AG09319 (cell line): ENCODE measurements at places on chromosomes 4 and X.

DNA sequence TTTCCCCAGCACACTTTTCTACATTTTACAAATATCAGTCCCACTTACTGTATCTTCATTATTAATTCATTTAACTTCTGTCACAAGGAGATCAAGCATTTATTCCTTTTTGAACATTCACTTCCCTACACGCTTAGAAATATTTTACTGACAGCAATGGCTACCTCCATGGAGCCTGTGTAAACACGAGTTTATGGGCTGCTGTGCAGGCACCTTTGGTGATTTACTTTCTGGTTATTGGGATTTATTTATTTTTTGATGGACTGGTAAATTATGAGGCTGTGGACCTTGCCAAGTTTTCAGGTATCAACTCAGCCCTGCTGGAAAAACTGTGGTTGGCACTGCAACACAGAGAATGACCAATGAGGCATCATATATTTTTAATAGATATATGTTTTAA lies 45.4 kb upstream of the PAQR3 start:
- no peak for DNase-seq

DNA sequence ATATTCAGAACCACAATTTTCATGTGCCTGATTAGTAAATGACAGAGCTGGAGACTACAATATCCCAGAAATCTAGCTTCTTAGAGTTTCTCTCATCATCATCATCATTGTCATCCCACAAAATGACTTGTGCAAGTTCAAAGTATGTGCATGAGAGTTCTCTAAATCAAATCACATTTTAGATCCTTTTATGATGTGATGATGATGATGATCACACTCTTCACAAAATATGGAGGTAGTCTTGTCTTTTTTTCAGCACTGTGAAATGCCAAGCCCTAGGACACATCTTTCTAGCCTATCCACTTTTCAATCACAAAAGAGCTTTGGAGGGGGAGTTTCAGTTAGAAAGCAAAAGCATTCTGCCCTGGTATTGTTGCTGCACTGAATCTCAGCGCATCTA lies 7.4 kb downstream of the MBNL3 start:
- no peak for DNase-seq

DNA sequence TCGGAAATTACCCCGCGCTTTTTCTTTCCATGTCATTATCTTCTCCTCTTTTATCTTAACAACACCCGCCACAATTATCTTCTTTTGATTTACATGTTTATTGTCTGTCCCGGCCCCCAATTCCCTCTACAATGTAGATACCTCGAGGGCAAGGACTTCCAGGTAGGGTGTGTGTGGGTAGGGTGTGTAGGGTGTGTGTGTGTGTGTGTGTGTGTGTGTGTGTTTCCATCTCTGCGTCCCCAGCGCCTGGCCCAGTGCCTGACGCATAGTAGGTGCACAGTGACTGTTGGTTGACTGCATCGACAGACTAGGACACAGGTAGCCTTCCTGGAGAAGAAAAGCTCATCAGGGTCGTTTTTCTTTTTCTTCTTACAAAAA lies 103.1 kb downstream of the UCHL1 start:
- DNase-seq: no peak

DNA sequence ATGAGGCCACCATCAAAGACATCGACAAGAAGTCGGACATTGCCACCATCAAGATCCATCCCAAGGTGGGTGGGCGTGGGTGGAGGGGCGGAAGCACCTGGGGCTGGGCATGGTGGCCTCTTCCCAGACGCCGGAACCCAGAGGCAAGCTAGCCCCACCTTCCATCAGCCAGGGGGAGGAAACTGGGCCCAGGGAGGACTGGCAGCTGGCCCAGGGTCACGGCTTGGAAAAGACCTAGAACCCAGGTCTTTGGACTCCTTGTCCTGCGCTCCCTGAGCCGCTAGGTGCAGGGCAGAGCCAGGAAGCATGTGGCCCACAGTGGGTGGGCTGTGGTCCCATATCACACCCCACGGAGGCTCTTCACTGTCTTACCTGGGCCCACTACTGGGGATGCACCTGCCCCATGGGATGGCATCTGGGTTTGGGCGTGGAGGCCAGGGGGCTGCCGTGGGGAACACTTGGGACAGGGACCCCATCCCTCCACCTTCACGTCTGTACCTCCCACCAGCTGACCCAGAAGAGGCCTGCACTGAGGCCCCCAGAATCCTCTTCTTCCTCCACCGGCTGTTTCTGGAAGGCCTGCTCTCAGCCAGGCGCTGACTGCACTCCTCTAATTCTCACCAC lies 17.3 kb downstream of the HTRA3 start:
- DNase-seq: no peak

DNA sequence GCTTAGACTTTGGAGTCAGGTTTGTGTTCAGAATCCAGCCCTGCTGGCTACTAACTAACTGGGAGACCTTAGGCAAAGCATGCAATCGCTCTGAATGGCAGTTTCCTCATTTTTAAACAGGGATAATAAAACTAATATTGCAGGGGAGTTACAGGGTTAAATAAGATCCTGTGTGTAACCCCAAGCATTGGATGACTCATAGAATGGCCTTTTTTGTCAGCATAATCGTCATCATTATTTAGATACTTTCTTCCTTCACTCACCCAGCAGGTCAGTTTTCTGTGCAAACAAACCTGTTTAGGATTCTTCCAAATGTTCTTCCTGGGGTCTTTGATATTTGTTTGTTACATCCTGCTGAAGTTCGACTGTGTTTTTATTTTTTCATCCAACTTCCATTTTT lies 208.2 kb downstream of the EVC2 start:
- no peak for DNase-seq

GRCh38 chr4:71526637-71527406 lies 188.0 kb downstream of the SLC4A4 start:
- DNase-seq: no peak

DNA sequence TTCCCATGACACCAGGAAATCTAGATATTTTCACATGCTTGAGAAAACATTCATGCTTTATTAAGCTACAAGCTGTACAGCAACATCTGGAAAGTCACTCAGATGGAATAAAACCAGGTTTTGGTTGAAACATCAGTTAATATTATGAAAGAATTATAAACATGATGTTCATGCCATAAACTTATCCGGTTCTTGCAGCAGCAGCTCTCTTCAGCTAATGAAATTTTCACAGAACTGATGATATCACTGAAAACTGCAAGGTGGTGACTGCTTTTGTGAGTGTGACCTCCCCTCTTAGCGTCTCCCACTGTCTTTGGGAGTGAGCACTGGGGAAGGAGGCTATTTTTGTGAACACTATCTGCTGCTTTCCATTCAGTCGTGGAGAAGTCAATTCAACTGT lies 56.9 kb downstream of the ARHGAP10 start:
- DNase-seq: peak; percentile 28

DNA sequence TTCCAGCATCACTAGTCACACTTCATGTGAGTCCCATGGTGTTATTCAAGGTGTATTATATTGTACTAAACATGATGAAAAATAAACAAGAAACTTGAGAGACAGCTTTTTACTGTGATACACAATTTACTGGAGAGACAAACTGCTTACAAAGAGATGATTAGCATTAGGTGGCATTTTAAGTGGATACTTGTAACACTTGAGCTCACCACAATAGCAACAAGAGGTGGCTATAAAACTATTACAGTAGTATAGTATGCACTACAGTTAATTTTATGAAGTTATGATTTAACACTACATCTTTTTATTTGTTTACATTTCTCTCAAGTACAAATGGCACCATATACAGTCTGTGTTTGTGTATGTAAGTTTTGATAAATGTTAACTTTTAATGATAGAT lies 246.6 kb downstream of the PARM1 start:
- no peak for DNase-seq

DNA sequence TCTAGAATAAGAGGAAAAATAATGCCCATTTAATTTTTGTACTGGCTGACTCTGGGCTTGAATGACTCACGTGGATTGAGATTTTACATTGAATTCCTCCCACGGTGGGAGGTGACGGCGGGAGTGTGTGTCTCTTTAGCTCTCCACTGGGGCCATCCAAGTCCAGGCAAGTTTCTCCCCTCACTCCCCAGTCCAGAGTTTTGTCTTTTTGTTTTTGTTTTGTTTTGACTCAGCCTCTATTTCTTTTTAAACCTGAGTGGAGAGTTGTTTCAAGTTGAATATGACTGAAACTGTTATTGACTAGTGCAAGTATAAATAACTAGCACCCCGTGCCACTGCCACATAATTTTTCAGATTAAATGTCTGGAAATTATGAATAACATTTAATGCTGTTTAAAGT lies 13.6 kb downstream of the CHST7 start:
- no peak for DNase-seq
